BJ (cell line): ENCODE measurements at places on chromosomes 6 and 20. TPM values are rescaled to one million over a fixed set of nuclear protein-coding genes. Genes with fewer than 3 reads are reported as not detected.
A peak's percentile ranks its signal among the peaks of the same experiment; 100 is the strongest.

DNA sequence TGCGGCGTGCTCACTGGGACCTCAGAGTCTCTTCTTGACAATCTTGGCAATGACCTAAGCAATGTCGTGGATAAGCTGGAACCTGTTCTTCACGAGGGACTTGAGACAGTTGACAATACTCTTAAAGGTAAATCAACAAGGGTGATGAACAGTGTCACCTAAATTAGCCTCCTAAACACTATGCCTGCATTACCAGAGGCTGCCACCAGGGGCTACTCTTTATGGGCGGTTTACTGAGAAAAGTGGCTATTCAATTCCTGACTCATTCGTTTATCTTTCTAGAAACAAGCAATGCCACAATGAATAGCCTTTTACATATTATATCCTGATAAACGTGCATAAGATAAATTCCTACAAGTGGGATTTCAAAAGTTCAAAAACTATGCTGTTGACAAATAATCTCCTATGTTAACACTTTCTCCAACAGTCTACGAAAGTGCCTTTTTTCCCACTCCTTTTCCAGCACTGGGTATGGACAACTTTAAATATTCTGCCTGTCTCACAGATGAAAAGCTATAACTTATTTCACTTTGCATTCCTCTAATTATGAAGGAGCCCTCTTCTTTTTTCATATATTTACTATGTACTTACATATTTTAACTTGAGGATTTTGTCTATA is 1.3 kb downstream of the BPIFA2 start:
- DNase-seq, result no peak

GRCh38 chr20:63058696-63059335 is 52.1 kb upstream of the BHLHE23 start:
- DNase-seq, result no peak

DNA sequence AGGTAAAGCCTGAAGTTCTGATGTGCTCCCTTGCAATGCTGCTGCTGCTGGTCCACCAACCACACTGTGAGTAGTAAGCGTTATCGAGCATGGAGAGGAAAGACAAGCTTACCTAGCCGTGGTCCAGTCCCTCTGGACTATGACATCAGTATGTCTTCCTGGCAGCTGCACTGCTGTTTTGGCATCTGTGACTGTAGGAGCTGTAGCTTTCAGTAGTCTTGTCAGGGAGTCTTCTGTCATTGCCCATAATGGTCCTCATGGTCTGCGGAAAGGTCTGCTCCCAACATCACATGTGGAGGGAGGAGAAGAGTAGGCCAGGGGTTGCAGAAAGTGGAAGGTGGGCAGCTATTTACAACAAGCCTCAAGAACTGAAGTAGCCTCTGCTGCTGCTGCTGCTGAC is 26.8 kb upstream of the TMEM217 start:
- DNase-seq, result no peak

DNA sequence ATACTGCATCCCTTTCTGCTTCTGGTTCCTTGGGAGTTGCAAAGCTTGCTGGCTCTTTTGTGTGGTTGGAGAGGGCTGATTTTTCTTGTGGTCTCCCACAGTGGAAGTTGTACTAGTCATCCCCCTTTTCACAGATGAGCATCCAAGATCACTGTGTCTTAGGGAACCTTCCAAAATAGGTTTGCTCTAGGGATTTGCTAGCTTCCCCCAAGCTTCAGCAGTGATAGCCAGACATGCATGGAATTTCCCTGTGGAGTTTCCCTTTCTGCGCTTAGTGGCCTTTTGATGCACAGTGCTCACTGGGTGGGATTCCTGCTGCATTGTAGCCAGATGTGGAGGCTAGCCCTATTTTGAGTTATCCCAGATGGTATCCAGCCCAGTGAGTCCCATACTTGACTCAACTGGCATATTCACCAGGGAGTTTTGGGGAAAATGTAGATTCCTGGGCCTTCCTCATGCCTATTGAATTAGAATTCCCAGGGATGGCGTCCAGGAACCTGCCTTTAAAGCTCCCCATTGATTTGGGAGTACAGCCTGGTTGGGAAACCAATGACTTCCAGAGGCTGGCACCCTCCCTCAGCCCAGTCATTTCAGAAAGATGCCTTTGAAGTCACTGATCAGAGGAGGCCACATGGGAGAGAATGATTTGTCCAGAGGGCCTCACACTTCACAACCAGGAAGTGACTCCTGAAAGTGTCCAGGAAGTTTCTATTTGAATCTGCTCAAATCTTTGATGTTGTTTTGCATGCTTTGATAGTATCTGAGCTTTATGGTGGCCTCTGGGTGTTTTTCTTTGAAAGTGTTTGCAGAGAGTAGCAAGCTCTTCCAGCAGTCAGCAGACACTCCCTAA is 25.9 kb downstream of the PPARD start:
- peak; percentile 13 for DNase-seq

GRCh38 chr6:16288163-16288562 is 49.8 kb downstream of the GMPR start:
- DNase-seq, result no peak

GRCh38 chr6:43294536-43294935 is 3.5 kb upstream of the SLC22A7 start:
- DNase-seq, result no peak

DNA sequence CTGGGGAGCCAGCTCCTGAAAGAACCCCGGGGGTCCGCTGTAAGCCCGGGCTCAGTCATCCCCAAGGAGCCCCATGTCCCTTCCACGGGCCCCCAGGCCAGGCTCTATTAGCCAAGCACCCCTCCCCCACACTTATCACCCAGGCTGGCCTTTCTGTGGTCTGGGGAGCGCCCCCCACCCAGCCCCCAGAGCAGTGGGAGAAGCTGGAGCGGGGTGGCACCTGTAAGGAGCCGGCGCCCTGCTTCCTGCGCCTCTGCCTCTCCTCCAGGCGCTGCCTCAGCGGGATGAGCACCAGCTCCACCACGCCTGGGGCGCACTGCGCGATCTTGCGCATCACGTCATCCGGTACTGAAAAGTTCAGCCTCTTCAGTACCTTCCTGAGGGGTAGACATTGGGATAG is 2.3 kb downstream of the SPEF1 start:
- no peak for DNase-seq

DNA sequence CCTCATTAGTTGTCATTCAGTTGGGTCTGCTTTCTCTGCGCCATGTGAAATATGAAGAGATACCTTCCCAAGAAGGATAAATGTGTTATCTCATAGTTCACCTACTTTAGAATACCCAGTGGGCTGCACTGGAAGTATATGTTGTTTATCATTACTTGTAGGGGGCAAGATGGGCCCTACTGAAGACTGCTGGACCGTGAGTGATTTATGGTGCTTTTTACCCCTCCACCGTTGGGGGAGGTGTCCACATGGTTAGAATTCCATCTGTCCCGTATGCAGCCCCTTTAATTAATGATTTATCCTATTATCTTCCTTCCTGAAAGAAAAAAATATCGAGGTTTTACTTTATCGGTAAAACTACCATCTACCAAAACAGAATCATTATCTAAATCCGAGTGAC is 97.0 kb downstream of the TSHZ2 start:
- no peak for DNase-seq

GRCh38 chr20:60486315-60486714 is 528.1 kb downstream of the CDH26 start:
- DNase-seq, result no peak

- no peak for DNase-seq
Observed at GRCh38 chr20:23959054-23959453, 29.5 kb downstream of the GGTLC1 start.

DNA sequence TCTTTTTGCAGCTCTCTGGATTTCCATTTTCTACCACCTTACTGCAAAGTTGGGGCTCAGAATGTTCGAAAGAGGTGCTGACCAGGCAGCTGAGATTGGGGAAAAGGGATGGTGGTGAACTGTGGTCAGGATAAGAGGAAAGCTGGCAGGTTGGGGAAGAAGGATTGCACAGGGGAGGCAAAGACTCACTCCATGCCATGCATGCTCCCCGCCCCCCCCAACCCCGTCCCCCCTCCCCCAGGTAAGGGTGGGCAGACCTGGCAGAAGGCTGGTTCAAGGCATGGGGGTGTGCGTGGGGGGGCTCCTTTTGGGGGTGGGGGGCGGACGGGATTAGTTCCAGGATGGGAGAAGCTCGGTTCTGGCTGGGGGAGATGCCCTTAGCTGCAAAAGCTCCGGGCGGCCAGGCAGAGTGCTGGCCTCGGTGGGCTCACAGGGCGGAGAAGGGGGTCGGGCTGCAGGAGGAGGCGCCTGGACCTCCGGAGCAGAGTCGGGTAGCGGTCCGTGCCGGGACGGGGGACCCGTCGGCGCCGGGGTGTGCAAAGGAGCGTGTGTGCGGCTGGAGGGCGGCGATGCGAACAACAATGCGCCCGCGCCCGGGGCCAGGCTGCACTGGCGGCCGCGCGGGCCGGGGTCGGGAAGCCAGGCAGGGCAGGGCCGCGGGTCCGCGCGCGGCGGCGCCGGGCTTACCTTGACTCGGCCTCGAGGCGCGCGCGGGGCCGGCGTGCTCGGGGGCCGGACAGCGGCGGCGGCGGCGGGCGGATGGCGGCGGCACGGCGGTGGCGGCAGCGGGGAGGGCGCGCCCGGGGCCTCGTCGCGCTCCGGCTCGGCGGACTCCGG is 880 bp downstream of the ADNP start:
- no peak for DNase-seq

DNA sequence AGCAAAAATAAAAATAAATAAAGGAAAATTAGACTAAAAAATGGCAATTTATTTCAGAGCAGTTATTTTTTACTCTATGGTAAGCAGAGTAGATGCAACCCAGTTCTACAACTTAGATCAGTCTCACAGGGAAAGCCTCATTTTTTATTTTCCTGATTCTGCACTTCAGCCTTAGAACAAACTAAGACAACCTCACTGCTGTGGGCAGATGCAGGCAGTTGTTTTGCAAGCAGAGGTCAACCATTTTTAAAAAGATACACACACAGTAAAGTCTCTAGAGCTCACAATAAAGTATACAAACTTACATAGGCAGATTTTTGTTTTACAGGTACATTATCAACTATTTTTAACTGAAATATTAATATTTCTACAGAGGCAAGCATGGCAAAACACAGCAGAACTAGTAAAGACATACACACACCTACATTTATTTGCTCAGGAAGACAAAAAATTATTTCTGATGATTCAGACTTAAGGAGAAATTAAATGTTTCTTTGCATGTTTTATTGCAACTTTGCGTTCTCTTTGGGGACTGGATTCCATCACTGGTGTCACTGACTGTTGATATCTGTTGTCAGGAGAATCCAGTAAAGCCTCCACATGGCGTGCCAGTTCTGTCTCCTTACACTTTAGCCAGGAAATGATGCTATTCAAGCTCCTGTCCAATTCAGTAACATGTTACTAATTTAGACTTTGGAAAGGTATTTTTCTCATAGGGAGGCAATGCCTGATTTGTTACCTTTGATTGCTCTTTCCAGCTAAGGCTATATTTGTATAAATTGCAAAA is 102.7 kb downstream of the TRDN start:
- no peak for DNase-seq

DNA sequence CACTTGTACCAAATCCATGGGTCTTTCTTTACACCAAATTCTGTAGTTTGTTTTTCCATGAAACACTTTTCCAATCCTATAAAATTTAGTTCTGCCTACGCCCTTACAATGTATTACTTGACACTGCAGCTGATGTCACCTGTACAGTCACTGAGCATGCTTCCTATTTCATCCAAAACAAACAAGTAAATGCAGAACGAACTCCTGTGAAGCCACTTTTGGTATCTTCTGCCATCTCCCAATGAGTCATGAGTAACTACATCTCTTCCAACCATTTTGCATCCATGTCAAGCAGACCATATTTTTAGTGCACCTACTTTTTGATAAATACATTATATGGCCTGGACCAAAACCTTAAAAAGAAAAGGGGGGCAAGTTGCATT is 42.4 kb downstream of the HDDC2 start:
- DNase-seq, result no peak

DNA sequence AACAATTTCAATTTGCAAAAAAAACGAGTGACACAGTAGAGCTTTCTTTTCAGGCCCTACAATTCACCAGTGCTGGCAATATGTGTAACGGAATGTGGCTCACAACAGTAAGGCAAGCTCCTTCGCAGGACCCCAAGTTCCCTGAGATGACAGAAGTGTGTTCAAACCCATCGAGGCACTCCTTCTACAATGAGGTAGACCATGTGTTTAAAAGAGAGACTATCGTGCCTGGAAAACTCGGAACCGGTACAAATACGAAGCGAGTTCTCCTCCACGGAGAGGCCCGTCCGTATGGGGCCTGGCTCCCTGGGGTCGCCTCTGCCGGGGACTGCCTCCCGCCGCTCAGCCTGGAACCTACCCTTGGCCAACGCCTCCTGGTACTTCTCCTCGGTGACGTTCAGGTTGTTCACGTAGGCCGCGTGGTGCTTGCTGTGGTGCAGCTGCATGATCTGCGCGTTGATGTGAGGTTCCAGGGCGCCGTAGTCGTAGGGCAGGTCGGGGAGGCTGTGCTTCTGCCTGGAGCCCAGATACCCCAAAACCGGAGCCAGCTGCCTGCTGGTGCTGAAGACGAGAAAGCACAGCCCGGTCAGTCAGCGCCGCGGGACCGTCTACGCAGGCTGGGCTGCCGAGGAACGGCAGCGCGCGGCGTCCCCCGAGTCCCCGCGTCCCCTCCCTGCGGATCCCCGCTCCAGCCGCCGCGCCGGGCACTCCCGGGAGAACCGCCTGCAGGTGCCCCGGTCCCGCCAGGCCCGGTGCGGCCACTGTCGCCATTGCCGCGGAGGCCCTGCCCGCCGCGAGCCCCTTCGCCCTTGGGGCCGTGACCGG is 526 bp downstream of the SOD2 start:
- DNase-seq, result no peak

DNA sequence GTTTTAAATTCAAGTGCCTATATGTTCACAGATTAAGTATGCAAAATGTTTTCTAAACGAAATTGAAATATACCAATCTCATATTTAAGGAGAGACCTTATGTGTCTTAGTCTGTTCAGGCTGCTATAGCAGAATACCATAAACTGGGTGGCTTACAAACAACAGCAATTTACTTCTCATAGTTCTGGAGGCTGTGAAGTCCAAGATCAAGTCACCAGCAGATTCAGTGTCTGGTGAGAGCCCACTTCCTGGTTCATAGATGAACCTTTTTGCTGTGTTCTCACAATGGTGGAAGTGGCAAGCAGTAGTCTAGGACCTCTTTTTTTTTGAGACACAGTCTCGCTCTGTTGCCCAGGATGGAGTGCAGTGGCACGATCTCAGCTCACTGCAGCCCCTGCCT is 3.5 kb upstream of the DSTN start:
- no peak for DNase-seq

GRCh38 chr6:147048930-147049329 is 155.3 kb upstream of the STXBP5 start:
- no peak for DNase-seq

DNA sequence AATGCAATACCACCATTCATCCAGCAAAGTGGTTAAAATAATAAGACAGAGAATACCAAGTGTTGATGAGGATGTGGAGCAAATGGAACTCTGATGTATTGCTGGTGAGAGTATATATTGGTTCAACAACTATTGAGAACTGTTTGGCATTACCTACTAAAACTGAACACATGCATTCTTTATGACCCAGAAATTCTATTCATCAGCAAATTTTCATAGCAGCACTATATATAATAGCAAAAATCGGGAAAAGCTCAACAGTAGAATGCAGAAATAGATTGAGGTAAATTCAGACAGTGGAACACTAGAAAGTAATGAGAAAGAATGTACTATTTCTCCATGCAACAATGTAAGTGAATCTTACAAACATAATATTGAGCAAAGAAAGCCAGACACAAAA is 62.2 kb upstream of the FOXP4 start:
- DNase-seq, result no peak

- no peak for DNase-seq
Observed at GRCh38 chr20:51757226-51757625, 11.0 kb downstream of the ATP9A start.

The BANF2 gene
- polyA plus RNA-seq, result not detected in 2 replicates

The NRSN1 gene
- not detected in 2 replicates for polyA plus RNA-seq

The C20orf202 gene
- not detected in 2 replicates for polyA plus RNA-seq

The DOK5 gene
- 0.26 and 0.33 TPM in 2 replicates for polyA plus RNA-seq

The ESF1 gene
- polyA plus RNA-seq, result 0.76 and 2.8 TPM in 2 replicates

The SLC44A4 gene
- polyA plus RNA-seq, result 0.07 and 0.12 TPM in 2 replicates

The LHFPL5 gene
- polyA plus RNA-seq, result not detected in 2 replicates

The DEF6 gene
- polyA plus RNA-seq, result 3.7 and 4.1 TPM in 2 replicates
